Nucleus accumbens (tissue), 56 donors: ENCODE measurements at places on chromosomes 2 and 18.

GRCh38 chr2:230434677-230435324, 18.8 kb downstream of the SP100 start:
- DNase-seq = no peak

- DNase-seq = no peak
Measured at GRCh38 chr2:6423944-6424343, 441.8 kb downstream of the CMPK2 start.

GRCh38 chr2:112699984-112700667, 20.7 kb upstream of the NT5DC4 start:
- DNase-seq = no peak

- DNase-seq = no peak
Measured at GRCh38 chr2:24635181-24635580, 144.1 kb downstream of the NCOA1 start.

DNA sequence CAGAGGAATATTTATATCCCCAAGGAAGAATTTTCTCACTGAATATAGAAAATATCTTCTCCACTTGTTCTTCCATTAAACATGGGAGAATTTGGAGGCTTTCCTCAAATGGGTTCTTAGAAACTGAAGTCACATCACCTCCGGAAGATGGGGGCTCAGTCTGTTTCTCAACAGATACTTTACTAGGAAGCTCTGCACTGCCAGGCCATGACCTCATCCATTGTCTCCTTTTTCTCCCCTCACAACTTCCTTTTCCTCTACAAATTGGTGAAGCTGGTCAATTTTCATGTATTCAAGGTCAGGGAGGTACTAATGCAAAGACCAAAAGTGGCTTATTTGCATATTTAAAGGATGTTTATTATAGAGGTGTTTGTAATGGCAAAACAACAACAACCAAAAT, 173.1 kb downstream of the RNF152 start:
- DNase-seq = no peak

- DNase-seq = no peak
Measured at GRCh38 chr2:160092445-160092844, 30.0 kb upstream of the PLA2R1 start.

GRCh38 chr2:165624470-165624800, 154.9 kb downstream of the CSRNP3 start:
- DNase-seq = no peak

GRCh38 chr2:7011356-7012083, 94.3 kb downstream of the RNF144A start:
- DNase-seq = peak; percentile 38

DNA sequence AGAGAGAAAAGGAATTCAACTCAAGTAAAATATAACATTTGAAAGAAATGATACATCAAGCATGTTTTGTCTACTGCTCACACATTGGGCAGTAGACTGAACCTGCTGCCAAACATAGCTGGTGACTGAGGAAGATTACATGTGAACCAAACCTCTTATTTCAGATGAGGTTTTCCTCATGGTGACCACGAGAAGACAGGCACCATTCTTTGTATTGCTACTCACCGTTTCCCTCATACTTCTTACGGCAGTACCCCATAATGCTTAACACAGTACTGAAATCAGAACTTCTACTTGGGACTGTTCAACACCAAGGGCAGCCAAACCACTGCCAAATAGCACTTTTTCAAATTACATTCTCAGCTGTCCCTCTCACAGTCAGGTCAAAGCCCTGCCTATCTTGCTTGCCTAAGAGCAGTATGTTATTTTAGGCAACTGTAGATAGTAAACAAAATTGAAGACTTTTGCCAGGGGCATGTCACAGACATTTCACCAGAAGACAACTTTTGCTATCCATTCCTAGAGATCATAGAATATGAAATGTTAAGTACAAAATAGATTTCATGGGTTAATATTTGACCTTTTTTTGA, 167.1 kb upstream of the DOK6 start:
- no peak for DNase-seq

- no peak for DNase-seq
Measured at GRCh38 chr2:142974288-142975024, 97.0 kb downstream of the KYNU start.

DNA sequence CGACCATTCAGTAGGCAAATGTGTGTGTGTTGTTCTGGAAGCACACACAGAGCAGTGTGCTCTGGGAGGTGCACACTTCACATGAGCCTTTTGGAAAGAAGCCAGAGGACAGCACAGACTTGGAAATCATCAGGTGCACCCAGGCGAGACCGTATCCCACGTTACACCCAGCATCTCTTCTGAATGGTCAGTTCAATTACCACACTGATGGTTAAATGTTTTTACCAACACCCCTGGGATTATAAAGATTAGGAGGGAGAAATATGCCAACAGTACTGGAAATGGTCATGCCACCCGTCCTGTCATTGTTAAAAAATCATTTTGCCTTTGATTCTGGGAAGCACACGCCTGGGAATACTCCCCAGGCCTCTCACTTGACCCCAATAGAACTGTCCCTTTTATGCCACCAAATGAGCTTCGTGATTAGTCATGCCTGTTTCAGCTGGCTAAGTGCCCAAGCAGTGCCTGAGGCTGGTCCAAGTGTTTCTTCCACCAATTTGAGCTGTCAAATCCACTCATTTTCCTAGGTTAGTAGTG, 183.7 kb downstream of the NRP2 start:
- no peak for DNase-seq

- DNase-seq = no peak
Measured at GRCh38 chr18:78073275-78073674, 823.6 kb downstream of the GALR1 start.

GRCh38 chr2:208179028-208179609, 10.7 kb downstream of the C2orf80 start:
- no peak for DNase-seq

- no peak for DNase-seq
Measured at GRCh38 chr2:128416109-128416785, 97.6 kb upstream of the HS6ST1 start.

DNA sequence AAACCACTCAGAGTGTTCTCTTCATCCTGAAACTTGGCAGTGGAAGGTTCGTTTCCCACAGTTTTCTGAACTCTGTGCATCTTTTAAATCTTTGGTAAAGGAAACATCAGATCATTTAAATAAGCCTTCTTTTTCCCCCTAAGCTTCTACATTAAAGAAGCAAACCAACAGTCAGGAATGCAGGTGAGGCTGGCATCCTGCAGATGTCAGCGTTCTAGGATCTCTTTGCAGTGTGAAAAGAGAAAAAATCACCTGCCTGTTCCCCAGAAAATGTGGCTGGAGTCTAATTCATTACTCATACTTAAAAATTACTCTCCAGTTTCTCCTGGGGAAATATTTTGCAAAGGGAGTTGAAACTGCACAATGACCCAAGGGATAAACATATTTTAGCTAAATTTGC, 64.5 kb upstream of the ZCCHC2 start:
- no peak for DNase-seq

GRCh38 chr2:67313536-67313935, 83.6 kb upstream of the ETAA1 start:
- DNase-seq = no peak

DNA sequence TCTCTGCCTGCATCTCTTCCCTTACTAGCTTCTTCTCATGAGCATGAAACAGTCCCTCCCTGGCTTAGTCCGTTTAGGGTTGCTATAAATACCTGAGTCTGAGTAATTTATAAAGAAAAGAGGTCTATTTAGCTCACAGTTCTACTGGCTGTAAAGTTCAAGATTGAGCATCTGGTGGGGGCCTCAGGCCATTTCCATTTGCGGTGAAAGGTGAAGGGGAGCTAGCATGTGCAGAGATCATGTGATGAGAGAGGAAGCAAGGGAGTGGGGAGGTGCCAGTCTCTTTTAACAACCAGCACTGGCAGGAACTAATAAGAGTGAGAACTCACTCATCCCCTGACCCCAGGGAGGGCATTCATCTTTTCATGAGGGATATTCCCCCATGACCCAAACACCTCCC, 26.8 kb downstream of the RHBDD1 start:
- no peak for DNase-seq

DNA sequence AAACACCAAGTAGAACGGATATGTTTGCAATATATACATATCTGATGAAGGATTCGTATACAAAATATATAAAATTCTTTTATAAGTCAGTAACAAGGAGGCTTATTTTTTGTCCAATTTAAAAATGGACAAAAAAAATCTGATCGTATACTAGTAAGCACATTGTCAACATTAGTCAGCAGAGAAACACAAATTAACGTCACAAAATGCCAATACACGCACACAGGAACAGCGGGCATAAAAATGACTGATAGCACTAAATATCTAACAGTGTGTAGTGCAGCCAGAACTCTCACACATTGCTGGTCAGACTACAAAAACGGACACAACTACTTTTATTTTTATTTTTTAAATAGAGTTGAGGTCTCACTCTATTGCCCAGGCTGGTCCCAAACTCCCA, 69.5 kb downstream of the LAMA1 start:
- DNase-seq = no peak

GRCh38 chr2:42118754-42119569, 50.2 kb upstream of the EML4 start:
- no peak for DNase-seq

DNA sequence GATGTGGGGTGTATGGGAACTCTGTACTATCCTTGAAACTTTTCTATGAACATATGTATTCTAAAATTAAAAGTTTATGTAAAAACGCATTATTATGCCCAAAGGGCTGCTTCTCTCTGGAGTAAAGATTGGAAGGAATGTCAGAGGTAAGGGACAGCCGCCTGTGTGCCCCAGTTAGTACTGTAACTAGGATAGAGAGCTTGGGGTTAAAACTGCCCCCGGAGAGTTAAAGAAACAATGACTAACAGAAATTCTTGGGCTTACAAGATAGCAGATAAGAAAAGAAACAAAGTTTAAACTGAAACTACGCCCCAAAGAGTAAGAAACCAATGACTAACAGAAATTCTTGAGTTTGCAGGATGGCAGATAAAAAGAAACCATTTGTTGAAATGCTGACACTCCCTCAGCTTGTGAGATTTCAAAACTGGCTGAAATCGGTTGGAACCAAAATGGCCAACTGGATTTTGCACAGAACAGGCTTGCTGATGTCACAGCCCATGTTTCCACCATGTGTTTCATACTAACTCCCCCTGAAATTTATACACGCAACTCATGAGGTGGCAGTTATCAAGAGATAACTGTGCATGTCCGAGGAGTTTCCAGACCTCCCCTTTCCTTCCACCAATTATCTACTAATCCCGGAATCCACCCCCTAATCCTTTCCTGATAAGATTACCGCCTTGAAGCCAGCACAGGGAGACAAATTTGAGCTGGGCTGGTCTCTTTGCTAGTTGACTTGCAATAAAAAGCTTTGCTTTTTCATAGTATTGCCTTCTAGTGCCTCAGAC, 8.7 kb upstream of the TXNDC2 start:
- no peak for DNase-seq

GRCh38 chr2:23241121-23241520, 143.9 kb upstream of the KLHL29 start:
- DNase-seq = no peak

DNA sequence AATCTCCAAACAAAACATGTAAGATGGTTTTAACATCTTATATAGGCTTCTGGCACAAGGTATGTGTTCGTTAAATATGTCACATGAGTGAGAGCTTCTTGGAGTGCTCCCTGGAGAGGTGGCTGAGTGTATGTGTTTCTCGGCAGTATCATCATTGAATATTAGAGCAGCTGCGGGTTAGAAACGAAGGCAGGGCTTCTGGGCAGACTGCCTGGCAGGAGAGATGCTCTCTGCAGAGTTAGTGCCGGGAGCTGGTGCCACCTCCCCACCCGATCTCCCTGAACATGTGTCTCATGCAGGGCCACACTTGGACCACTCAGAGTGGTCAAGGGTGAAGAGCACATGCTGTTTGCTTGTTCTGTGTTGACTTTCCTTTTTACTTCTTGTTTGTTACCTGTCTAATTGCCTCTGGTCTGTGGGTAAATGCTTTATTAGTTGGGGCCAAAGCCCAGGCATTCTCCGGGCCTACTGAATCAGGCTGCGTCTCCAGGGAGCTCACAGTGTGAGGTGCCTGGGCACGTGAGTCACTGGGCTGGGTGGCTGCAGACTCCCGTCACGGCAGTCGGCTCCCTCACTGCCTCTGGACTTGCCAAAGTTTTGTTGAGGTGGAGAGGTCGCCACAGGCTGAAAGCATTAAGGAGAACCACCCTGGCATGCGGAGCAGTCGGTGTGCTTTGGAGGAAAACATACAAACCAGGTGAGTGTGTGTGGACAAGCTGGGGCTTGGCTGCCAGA, 246.6 kb downstream of the FHOD3 start:
- no peak for DNase-seq

DNA sequence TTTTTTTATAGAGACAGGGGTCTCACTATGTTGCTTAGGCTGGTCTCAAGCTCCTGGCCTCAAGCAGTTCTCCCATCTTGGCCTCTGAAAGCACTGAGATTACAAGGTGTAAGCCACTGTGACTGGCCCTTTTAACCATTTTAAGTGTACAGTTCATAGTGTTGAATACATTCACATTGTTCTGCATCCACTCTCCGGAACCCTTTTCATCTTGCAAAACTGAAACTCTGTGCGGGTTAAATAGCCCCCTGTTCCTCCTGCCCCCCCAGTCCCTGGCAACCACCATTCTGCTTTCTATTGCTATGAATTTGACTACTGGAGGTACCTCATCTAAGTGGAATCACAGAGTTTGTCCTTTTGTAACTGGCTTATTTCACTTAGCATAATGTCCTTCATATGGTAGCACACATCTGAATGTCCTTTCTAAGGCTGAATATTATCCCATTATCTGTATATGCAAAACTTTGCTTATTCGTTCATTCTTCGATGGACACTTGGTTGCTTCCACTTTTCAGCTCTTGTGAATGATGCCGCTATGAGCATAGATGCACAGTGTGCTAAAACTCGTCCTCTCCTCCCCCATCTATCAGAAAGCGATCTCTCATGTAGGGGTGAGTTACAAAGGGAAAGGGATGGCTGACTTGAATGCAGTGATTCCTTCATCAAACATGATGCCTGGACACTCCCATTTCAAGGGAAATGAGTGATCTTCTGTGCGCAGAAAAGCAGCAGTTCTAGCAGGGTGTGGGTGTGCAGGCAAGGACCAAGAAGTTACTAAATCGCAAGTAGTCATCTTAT, 30.2 kb downstream of the CABLES1 start:
- no peak for DNase-seq

DNA sequence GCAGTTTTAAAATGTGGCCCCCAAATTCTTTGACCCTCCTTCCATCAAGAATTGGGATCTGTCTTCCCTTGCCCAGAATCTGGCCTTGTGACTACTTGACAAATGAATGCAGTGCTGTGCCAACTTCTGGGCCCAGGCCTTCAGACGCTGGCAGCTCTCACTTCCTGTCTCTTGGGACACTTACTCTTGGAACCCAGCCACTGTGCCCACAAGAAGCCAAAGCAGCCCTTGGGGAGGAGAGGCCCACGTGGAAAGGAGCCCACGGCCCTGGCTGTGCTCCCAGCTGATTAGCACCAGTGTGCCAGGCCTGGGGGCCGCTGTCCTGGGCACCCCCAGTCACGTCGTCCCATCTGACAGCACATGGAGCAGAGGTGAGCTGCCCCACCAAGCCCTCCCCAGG, 56.6 kb downstream of the RPL37A start:
- peak; percentile 67 for DNase-seq

GRCh38 chr2:63057249-63058143, 6.9 kb downstream of the OTX1 start:
- DNase-seq = no peak

- no peak for DNase-seq
Measured at GRCh38 chr2:98946855-98947254, 10.8 kb upstream of the CRACDL start.

GRCh38 chr2:172244419-172245130, 141.9 kb upstream of the DLX2 start:
- no peak for DNase-seq

- DNase-seq = peak; percentile 2
Measured at GRCh38 chr2:220335591-220335915, 708.1 kb downstream of the SLC4A3 start.

GRCh38 chr2:159275111-159275510, 11.4 kb downstream of the WDSUB1 start:
- no peak for DNase-seq
